ENCODE measurements at places on chromosomes 1 and 21. TPM values are rescaled to one million over a fixed set of nuclear protein-coding genes. Genes with fewer than 3 reads are reported as not detected.
A peak's percentile ranks its signal among the peaks of the same experiment; 100 is the strongest.

DNA sequence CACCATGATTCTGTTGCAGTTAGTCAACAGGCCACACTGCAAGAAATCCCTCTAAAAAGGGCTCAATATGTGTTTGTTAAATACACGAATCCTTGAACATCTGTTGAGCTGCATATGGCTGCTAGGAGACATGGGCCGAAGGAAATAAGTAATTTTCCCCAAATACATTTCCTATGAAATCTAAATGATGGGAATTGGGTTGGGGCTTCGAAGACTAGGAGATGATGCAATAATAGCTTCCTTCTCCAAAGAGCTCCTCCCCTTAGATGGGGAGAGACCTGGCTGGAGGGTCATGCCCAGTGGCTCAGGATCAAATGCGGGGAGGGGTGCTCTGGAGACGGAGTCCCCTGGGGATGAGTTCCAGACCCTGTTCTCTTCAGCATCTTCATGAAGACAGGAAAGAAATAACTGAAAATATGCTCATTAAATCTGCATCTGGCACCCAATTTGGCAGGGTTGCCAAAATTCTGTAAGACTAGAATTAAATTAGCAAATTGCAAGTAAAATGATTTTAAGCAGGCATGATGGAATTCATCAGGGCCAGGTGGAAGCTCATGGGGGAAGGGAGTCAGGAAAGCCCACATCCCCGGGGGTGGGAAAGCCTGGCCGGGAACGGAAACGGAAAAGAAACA, 165.0 kb upstream of the EDN2 start:
- no peak overlapping the region for H3K4me3 ChIP-seq
- no peaks in the 10 kb centered on the region for H3K4me1 ChIP-seq
- no peaks in the 10 kb centered on the region for H3K27me3 ChIP-seq
- no peaks in the 10 kb centered on the region for H3K36me3 ChIP-seq

- H3K36me3 ChIP-seq: no peaks in the 10 kb centered on the region
- H3K27me3 ChIP-seq: no peaks in the 10 kb centered on the region
- no peak overlapping the region for H3K27ac ChIP-seq
- no peaks in the 10 kb centered on the region for H3K4me1 ChIP-seq
- DNase-seq: no peak
Measured at GRCh38 chr1:234094172-234094571, 189.7 kb downstream of the SLC35F3 start.

The RIPPLY3 gene
- total RNA-seq: not detected

DNA sequence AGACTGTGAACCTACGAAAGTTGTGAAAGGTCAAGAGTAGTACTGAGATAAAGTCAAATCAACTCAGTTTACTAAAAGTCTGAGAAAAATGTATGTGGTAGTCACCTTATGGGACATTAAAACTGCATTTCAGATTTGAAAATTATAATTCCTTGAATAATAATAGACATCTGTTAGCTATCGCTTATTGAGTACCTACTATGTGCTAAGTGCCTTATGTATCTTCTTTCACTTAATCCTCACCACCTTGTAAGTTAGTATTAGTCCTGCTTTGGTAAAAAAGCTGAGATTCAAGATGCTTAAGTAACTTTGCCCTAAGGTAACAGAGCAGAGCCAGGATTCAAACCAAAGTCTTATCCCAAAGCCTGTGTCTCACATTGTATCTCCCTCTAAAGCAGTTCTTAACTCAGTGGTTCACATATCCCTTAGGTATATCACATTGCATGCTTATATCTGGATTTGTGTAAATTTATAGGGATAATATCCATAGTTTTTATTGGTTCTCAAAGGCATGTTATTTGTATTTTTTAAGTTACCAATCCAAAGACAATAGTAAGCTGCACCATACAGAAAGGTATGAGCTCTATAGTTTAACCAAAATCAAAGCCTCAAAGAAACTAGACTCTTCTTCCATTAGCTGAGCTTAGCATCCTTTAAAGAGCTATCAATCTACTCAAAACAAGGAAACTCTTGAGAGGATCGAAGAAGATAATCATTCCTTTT, 865 bp downstream of the PIGC start:
- H3K4me1 ChIP-seq: peaks cover 16% of the 10 kb centered on the region
- H3K27ac ChIP-seq: peak overlapping the region; percentile 76
- no peaks in the 10 kb centered on the region for H3K36me3 ChIP-seq
- no peaks in the 10 kb centered on the region for H3K27me3 ChIP-seq
- H3K4me3 ChIP-seq: peak overlapping the region; percentile 98
- no peak for DNase-seq

DNA sequence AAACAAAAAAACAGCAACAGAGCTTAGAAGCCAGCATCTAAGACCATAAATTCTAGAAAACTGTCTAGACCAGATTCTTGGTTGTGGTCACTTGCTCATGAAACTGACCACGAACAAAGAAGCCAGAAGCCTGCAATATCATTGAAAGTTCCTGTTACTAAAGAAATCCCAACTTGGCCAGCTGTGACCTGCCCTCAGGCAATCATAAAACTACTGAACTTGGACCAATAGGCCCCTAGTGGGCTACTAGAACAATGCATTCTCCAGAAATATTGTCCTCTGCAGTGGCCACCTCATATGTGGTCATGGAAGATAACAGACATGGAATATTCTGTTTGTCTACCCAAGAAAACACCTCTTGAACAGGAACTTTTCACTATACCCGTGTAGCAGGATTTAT, 87.7 kb downstream of the SPATA17 start:
- H3K36me3 ChIP-seq: no peaks in the 10 kb centered on the region
- no peak for DNase-seq
- no peak overlapping the region for H3K4me3 ChIP-seq
- H3K27ac ChIP-seq: no peak overlapping the region

DNA sequence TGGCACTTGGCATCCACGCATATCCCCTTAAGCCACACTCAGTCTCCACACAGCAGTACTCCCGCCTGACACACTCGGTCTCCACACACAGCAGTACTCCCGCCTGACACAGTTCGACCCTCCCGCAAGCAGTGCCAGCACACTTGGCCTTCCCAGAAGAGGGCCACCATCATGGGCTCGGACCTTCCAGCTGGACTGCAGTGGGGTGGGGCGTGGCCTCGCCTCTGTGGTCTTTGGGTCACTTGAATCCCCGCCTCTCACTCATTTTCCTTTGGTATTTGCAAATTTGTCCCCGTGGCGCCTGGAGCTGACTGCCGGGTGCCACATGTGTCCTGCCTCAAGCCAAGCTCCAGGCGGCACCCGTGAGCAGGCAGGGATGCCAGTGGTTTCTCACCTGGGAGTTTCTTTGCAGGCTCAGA, 63.7 kb downstream of the FAAP20 start:
- H3K4me3 ChIP-seq: no peak overlapping the region
- H3K36me3 ChIP-seq: no peaks in the 10 kb centered on the region
- no peaks in the 10 kb centered on the region for H3K4me1 ChIP-seq

The RGS18 gene
- 1.9 TPM for total RNA-seq

The PFKFB2 gene
- 27.5 TPM for total RNA-seq

GRCh38 chr1:218414060-218414728, 69.1 kb downstream of the TGFB2 start:
- H3K27me3 ChIP-seq: no peaks in the 10 kb centered on the region
- H3K27ac ChIP-seq: no peak overlapping the region
- no peak for DNase-seq
- no peaks in the 10 kb centered on the region for H3K36me3 ChIP-seq
- H3K4me3 ChIP-seq: no peak overlapping the region
- H3K4me1 ChIP-seq: no peaks in the 10 kb centered on the region

The ZNF697 gene
- total RNA-seq: 9.5 TPM

The GRIK3 gene
- 0.55 TPM for total RNA-seq

The TFF2 gene
- total RNA-seq: not detected

- no peak overlapping the region for H3K27ac ChIP-seq
- no peaks in the 10 kb centered on the region for H3K27me3 ChIP-seq
- no peak overlapping the region for H3K4me3 ChIP-seq
- no peaks in the 10 kb centered on the region for H3K4me1 ChIP-seq
- no peaks in the 10 kb centered on the region for H3K36me3 ChIP-seq
Measured at GRCh38 chr1:25197982-25198662, 34.2 kb downstream of the SYF2 start.

GRCh38 chr1:5067246-5067645, 412.8 kb downstream of the AJAP1 start:
- H3K36me3 ChIP-seq: no peaks in the 10 kb centered on the region
- DNase-seq: no peak
- no peaks in the 10 kb centered on the region for H3K27me3 ChIP-seq
- no peaks in the 10 kb centered on the region for H3K4me1 ChIP-seq
- H3K4me3 ChIP-seq: no peak overlapping the region

The OR6N1 gene
- total RNA-seq: not detected

The PTPRF gene
- total RNA-seq: 27.7 TPM

DNA sequence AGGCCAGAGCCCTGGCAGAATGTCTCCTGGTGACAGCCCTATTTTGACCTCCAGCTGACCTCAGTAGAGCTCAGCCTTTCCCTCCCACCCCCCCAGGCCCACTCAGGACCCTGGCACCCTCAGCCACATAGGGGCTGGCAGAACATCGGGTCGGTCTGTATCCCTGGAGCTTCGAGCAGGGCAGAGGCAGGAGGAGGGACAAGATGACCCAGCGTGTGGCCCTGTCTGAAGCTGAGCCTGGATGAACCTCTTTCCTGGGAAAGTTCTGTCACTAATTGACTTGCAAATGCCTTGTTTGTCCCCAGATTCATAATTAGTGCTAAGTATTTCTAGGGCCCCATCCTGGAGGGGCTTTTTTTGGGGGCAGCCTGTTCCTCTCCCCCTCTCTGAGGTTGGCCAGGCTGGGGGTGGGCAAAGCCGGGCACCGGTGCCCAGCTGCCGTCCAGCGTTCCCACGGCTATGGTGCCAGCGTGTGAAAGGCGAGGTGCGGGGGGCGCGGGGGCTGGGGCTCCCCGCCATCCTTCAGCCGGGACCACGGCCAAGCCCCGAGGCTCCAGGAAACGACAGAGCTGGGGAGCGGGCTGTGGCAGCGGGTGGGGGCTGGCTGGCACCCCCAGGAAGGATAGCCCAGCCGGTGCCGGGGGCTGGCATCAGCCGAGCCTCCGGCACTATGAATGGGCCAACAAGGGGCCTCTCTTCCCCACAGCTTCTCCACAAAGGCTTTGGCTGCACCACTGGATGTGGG, 31.4 kb downstream of the RHBG start:
- no peaks in the 10 kb centered on the region for H3K4me1 ChIP-seq
- DNase-seq: no peak
- H3K4me3 ChIP-seq: no peak overlapping the region
- H3K27ac ChIP-seq: no peak overlapping the region

- H3K4me1 ChIP-seq: no peaks in the 10 kb centered on the region
- no peak for DNase-seq
- H3K4me3 ChIP-seq: no peak overlapping the region
- H3K27me3 ChIP-seq: no peaks in the 10 kb centered on the region
Measured at GRCh38 chr1:5918275-5918649, 74.0 kb downstream of the NPHP4 start.

The DNM3 gene
- 1.6 TPM for total RNA-seq

- peaks cover 56% of the 10 kb centered on the region for H3K36me3 ChIP-seq
- H3K4me1 ChIP-seq: no peaks in the 10 kb centered on the region
- no peak overlapping the region for H3K27ac ChIP-seq
Measured at GRCh38 chr1:1799716-1800115, 21.4 kb upstream of the NADK start.
